Pons (tissue), 1 donor: ENCODE measurements at places on chromosomes 11 and 22.
A peak's percentile ranks its signal among the peaks of the same experiment; 100 is the strongest.

- DNase-seq: no peak
Observed at GRCh38 chr11:100878474-100878873, 191.4 kb downstream of the ARHGAP42 start.

DNA sequence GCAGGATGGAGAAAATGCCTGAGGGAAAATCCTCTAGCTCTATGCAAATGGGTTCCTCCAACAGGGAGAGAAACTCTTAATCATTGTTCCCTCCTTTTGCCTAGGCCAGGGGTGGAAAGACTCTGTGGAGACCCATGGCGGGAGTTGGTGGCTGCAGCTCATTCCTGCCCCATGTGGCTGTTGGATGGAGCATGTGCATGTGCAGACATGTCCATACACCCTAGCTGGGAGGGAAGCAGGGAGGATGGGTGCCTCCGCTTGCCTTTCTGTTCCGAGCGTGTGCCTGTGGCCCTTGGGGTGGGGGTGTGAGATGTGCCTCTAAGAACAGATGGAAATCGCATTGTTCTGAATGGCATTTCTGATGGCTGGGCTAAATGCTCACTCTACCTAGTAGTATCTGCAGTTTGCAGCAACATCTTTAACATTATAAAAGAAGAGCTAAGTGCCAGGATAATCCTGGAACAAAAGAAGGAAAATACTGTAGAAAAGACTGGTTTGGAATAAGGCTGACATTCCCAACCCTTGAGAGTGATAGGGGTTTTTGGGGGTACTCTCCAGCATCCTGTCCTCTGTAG is 31.7 kb downstream of the METTL15 start:
- DNase-seq: no peak

- no peak for DNase-seq
Observed at GRCh38 chr11:65565624-65566453, 4.4 kb upstream of the ZNRD2 start.

DNA sequence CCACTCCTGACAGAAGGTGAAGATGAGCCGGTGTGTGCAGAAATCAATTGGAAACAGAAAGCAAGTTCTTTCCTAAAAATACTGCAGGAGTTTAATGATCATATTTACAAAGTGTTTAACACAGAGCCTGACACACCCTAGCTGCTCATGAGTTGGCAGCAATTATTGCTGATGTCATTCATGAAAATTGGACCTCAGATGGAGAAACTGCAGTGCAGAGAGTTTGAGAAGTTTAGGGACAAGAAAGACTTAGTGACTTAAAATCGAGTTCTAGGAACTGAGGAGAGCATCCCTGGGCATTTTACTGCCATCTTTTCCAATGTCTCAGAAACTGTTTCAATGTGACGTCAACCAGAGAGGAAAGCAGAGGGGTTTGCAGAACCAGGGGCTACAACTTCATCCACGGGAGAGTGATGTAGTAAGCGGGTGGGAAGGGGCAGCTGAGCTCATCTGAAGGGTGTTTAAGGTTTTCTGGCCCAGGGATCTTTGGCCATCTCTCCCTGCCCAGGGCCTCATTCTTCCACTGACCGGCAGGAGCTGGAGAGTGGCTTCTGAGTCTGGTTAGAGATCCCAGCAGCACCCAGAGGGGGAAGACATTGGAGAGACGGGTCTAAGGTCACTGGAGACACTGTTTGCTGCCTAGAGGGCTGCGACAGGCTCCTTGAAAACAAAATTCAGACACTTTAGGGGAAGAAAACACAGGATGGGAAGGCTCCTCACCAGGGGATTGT is 21.1 kb upstream of the IGLL5 start:
- DNase-seq: no peak

GRCh38 chr11:120281143-120281795 is 41.3 kb downstream of the POU2F3 start:
- DNase-seq: no peak

DNA sequence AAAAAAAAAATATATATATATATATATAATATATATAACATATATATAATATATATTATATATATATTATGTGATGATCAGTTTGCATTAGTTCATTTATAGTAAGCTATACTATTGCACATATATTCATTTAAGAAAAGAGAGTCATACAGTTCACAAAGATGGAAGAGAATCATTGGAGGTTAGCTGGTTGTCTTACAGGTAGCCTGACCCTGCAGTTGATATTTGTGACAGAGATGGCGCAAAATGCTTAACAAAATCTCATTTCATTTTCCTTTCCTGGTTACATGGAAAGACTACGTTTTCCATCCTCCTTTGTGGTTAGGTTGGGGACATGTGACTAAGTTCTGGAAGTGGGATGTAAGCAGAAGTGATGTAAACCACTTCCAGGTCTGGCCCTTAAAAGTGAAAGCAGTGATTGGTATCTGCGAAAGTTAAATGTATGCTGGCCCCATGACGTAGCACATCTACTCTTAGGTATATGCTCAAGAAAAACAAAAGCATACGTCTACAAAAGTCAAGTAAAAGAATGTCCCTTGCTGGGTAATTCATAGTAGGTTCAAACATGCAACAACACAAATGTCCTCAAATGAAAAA is 7.2 kb upstream of the TMEM135 start:
- no peak for DNase-seq

GRCh38 chr11:121163658-121164308 is 62.7 kb downstream of the TECTA start:
- DNase-seq: no peak

DNA sequence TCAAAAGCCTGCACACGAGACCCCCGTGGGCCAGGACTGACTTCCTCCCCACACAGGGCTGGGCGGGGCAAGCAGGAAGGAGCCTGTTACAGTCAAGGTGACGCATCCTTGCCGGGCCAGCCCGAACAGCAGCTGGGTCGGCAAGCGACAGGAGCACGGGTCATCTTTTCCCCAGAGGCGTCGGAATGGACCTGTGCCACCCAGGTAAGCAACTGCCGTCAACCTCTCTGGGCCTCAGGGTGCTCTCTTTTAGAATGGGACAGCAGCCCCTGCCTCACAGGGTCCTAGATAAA is at the start of gene CYTH4:
Gene CYTH4 (plus strand): TSS at position 124 of the 293 bp plus-strand sequence. CDS start 62 bp downstream, at position 186.
- DNase-seq: peak; percentile 43

DNA sequence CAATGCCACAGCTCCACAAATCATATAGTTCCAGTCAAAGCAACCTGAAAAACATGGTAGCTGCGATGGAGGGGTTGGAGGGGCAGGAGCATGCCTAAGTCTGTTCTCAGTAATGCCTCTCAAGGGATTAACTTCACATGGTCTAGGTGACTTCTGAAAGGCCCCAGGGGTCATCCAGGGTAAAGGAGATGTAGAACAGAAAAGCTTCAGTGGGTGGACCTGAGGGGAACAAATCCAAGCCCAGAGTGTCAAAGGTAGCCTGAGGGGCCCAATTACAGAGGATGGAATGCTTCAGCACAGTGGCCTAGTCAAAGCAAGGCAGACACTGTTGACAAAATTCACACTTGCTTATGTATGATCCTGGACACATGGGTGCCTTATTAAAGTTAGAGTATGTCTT is 23.3 kb downstream of the OR4D9 start:
- no peak for DNase-seq

GRCh38 chr11:94595076-94595475 is 27.9 kb downstream of the PIWIL4 start:
- no peak for DNase-seq

DNA sequence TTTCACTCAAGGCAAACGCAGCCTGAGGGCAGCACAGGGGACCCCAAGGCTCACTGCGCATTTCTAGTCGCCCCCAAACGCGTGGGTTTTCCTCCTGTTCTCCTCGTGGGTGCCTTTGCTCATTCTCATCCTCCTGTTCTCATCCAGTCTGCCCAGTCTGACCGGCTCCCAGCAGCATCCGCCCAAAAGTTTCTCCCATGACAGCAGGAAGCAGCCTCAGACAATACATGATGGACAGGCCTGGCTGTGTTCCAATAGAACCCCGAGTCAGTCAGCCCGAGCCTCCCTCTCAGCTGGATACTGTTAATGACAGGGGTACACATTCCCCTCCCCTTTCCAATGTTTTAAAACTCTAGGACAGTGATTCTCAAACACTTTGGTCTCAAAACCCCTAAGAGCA is 22.5 kb upstream of the KRTAP5-7 start:
- no peak for DNase-seq

DNA sequence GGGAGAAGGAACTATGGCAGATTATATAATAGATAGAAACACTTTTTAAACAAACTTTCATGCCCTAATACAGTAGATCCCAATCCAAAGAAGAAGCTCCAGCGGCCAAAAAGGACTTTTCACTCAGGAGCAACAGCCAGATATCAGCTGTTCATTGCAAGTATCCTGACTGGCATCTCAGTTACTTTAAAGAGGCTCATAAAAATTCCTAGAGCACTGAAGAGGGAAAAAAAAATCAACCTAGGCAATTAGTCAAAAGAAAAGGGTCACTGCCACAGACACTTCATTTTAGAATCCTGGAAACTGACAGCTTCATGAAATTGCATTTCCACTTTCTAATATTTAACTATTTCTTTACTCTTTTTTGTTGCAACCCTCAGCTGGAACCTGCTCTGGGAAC is 170.6 kb upstream of the SOX6 start:
- DNase-seq: no peak

DNA sequence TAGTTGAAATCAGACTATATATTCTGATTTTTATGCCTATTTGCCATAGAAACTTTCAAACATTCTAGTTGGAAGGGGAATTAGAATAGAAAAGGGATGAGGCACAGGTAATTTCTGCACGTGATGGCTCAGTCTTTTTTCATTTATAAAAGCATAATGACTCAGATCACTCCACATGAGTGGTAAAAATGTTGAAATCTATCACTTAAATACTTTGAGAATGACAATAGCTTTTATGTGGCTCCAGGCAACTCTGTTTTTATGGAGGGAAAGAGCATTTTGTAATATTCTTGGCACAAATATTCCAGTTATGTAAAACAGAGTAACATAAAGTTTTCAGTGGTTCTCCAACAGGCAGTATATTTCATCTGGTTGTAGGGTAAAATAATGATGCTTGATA is 5.9 kb upstream of the MMP3 start:
- no peak for DNase-seq

DNA sequence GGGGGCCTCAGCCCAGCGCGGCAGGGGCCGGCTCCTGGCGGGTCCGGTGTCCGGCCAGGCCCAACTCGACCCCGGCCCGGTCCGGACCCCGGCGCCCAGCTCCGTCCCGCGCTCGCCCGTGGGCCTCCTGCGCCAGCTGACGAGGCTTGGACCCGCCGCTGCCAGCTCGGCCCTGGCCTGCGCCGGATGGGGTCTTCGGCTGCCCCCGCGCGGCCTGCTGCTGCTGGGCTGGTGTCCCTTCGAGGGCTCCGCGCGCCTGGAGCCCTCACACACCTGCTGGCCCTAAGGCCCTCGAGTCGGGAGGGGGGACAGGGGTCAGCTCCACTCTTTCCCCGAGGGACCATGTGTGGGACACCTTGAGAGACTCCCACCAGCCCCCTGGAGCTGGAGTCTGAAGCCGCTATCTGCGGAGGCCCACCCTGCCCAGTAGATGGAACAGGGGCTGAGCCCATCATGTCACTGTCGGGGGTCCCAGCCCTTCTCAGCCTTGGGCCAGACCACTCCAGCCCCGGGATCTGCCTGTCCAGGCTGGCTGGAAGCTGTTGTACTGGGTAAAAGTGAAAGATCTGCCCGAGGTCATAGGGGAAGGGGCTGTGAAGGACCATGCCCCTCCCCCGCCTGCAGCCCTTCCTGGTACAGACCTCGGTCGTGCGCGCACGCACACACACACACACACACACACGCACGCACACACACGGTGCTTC is 768 bp upstream of the CDKN1C start:
- DNase-seq: no peak

- DNase-seq: peak; percentile 60
Observed at GRCh38 chr11:121576531-121576930, 123.8 kb upstream of the SORL1-AS1 start.

- no peak for DNase-seq
Observed at GRCh38 chr11:2647953-2648352, 51.8 kb downstream of the KCNQ1OT1 start.

GRCh38 chr11:97965849-97966646 is 1054.7 kb upstream of the CNTN5 start:
- no peak for DNase-seq

- DNase-seq: no peak
Observed at GRCh38 chr11:93741882-93742226, 382 bp downstream of the C11orf54 start.

- no peak for DNase-seq
Observed at GRCh38 chr22:22936915-22937656, 49.5 kb downstream of the IGLL5 start.

DNA sequence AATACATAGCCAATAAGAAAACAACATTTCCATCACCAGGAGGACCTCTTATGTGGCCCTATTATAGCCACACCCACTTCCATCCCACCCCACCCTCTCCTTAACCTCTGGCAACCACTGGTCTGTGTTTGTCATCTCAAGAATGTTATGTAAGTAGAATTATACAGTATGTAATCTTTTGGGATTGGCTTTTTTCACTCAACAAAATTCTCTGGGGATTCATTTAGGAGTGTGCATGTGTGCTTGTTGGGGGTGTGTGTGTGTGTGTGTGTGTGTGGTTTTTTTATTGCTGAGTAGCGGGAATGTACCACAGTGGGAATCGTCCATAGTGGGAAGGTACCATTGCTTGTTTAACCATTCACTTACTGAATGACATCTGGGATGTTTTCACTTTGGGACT is 5.2 kb downstream of the KCNJ5 start:
- no peak for DNase-seq

- no peak for DNase-seq
Observed at GRCh38 chr11:106399076-106399511, 321.6 kb downstream of the AASDHPPT start.

DNA sequence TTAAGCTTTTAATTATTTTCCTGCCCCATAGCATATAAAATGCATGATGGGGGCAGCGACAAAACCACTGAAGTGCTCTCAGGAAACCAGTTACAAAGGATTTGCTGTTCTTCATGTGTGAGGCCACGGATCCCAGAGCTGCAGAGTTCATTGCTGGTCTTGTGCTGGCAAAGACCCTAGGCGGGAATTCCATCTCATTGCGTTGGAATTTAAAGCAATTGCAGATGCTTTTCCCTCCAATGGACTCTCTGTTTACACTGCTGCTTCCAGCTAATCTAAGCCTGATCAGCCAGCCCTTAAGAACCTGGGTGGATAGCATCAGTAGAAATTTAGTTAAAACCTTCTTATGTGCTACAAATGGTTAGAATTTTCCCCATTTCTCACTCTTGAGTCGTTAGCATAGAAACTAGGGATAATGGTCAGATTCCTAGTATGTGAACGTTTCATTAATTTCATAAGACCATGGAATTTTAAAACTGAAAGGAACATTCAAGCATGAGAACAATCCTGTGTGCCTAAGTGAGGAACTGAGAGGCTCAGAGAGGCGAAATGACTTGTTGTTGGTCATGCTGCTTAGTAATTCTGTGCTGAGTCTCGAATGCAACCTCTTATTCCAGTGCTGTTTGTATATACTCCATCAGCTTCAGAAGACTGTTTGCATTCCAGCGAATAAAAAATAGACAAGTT is 36.1 kb upstream of the ADSL start:
- DNase-seq: no peak

DNA sequence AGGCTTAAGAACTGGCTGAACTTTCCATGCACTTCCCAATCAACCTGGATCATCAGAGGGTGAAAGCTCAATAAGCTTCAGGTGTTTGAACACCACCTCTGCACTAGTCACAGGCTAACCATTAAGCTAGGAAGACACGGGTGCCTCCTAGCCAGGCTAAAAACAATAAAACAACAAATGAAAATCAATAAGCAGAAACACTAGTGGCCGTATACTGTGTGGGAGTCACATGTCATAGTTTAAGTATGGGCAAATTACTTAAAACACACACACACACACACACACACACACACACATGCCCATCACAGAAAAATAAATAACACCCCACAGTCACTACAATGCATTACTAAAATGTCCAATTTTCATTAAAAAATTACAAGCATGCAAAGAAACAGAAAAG is 85.2 kb downstream of the APOL5 start:
- DNase-seq: no peak
